ENCODE measurements at places on chromosomes 5 and 9. TPM values are rescaled to one million over a fixed set of nuclear protein-coding genes. Genes with fewer than 3 reads are reported as not detected.

NEURL1B gene
- not detected for polyA plus RNA-seq

SPATA31D4 gene
- polyA plus RNA-seq, result not detected

FABP6 gene
- polyA plus RNA-seq, result not detected

DNA sequence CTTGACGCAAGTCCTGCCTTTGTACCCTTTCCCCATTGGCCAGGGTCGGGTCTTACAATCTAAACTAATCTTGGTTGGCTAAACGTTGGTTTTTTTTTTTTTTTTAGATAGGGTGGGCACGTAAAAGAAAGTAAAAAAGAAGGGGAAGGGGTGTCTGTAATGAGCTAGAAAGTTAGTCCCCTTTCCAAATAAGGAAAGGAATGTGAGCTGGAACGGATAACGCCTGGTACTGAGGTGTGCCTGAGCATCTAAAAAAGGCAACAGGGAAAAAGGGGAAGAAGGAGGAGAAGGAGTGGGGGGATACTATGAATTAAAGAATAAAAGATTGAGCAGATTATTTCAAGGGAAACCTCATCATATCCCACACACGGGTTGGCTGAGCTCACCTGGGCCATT, 66.2 kb upstream of the IL17B start:
- DNase-seq, result no peak
- no peaks in the 10 kb centered on the region for H3K4me1 ChIP-seq
- no peaks in the 10 kb centered on the region for H3K36me3 ChIP-seq
- peak overlapping the region; percentile 70 for H3K27ac ChIP-seq
- H3K4me3 ChIP-seq, result no peak overlapping the region

GRCh38 chr5:84480873-84481637, 96.4 kb upstream of the EDIL3 start:
- no peak for DNase-seq
- no peaks in the 10 kb centered on the region for H3K27me3 ChIP-seq
- H3K4me1 ChIP-seq, result no peaks in the 10 kb centered on the region
- H3K36me3 ChIP-seq, result no peaks in the 10 kb centered on the region
- H3K4me3 ChIP-seq, result no peak overlapping the region

GRCh38 chr9:36046923-36047322, 10.2 kb downstream of the RECK start:
- H3K4me3 ChIP-seq, result no peak overlapping the region
- no peaks in the 10 kb centered on the region for H3K36me3 ChIP-seq
- DNase-seq, result no peak
- H3K27ac ChIP-seq, result no peak overlapping the region
- peaks cover 10% of the 10 kb centered on the region for H3K4me1 ChIP-seq

- H3K36me3 ChIP-seq, result no peaks in the 10 kb centered on the region
- H3K4me1 ChIP-seq, result peaks cover 58% of the 10 kb centered on the region
- no peaks in the 10 kb centered on the region for H3K27me3 ChIP-seq
- H3K27ac ChIP-seq, result peak overlapping the region; percentile 91
Measured at GRCh38 chr9:2018764-2019558, 3.8 kb downstream of the SMARCA2 start.

DNA sequence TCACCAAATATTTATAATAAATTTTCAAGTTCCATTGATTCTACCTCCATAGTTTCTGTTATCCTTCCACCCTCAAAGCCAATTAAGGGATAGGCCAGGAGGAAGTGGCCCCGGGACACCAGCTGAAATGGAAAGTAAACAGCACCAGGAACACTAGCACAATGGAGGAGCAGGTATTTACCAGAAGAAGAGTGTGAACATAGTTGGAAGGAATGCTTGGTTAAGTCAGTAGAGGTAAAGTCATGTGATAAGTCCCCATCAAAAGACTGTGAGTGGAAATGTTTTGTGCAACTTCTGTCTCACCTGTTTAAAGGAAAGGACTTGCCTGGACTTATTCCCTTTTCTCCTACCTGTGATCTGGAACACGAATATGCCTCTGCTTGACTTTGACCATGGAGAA, 146.7 kb upstream of the RAI14 start:
- H3K27me3 ChIP-seq, result no peaks in the 10 kb centered on the region
- no peak overlapping the region for H3K4me3 ChIP-seq
- H3K27ac ChIP-seq, result no peak overlapping the region
- H3K36me3 ChIP-seq, result no peaks in the 10 kb centered on the region
- H3K4me1 ChIP-seq, result no peaks in the 10 kb centered on the region

Data from CD8-positive, alpha-beta memory T cell (primary cell).